ENCODE measurements at places on chromosomes 1 and 21.

DNA sequence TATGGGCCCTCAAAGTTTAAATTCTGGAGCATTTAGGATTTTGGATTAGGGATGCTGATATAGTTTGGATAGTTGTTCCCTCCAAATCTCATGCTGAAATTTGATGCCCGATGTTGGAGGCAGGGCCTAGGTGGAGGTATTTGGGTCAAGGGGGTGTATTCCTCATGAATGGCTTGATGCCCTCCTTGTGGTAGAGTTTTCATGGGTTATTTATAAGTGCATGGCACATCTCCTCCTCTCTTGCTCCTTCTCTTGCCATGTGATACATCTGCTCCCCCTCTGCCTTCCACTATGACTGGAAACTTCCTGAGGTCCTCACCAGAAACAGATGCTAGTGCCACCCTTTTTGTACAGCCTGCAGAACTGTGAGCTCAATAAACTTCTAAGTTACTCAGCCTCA is 17.5 kb upstream of the NKAIN1 start:
- DNase-seq = no peak

DNA sequence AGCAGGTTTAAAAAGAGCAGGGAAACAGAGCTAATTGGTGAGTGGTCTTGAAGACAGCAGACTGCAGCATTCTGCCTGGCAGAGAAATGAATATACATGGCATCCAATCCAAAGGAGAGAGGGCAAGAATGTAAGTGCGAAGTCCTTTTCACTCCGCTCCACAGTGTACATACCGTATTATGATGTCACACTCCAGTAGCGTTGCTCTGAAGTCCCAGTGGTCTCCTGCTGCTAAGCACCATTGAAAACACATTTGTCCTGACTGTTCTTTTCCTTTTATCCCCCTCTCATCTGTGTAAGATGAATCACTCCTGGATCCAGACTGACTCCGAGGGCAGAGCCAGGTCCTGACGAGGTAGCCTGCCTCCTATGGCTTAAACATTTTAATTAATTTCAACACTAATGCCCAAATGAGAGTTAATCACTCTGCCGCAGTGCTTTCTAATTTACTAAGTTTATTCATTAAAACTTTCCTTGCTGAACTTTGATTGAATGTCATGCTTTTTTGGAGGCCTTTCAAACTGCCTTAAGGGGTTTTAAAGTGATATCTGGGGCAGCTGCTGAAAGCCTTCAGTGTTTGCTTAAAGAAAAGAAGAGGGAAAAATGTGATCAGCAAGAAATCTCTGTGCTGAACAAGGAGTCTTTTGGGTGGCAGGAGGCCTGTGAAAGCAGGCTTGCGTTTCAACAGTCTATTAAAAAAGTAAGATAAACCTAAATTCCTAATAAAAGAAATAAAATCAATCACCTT is 227.2 kb downstream of the ATG4C start:
- DNase-seq = no peak

DNA sequence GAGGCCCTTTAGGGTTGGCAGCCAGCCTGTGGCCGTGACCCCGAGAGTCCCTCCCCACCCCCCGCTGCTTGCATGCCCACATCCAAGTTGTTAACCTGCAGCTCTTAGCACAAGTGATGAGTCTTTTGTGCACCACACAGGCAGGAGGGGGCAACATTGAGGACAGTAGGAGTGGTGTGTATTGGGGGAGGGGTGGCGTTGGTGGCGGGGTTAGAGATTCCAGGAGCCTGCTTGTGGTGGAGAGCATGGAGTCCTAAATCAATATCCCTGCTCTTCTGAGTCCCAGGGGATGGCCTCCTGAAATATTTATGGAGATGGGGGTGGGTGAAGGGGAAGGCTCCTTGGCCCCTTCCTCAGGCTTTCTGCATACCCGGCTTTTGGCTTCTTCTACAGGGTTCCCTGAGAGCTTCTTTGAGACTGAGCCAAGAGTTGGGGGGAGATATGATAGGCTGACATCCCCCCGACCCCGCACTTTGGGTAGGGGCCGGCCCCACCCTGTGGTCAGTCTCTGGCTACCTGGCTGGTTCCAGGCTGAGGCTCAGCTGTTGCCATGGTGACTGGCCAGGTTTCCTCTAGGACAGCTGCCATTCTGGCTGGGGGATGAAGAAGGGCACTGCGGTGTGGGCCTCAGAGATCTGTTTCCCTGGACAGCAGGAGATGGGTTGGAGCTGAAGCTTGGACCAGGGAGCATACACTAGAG is 5.0 kb downstream of the CHRNB2 start:
- DNase-seq = no peak

GRCh38 chr1:241533326-241534115 is 1.3 kb downstream of the KMO start:
- DNase-seq = no peak

DNA sequence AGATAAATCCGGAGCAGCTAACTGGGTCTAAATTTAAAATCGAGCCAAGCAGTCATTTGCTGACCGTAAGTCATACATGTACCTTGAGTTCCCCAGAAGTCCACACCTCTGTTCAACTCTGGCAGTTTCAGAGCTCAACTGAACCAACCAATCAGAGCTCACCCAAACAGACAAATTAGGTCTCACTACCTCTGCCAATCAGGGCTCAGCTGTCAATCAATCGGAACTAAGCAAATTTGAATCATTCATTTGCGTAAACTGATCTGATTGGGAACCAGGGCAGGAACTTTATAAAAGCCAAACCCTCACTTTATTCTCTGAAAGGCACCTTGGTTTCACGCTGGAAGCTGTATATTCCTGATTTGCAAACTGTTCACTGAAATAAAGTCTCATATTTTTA is 11.2 kb upstream of the ACBD6 start:
- no peak for DNase-seq

DNA sequence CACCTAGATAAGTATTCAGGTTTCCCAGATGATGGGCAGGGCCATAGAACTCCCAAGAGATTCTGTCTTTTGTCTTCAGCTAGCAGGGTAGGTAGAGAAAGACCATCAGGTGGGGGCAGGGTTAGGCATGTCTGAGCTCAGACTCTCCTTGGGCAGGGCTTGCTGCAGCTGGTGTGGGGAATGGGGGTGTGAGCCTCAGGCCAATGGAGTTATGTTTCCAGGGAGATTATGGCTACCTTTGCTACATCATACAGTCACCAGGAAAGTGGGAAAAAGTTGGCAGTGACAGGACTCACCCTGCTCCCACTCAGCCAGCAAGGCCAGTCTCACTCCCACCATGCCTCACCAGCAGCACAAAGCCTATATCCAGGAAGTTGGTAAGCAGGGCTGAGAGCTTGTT is 77.8 kb downstream of the DRAM2 start:
- DNase-seq = peak; percentile 22

GRCh38 chr1:90443354-90443753 is 273.7 kb downstream of the BARHL2 start:
- no peak for DNase-seq

- no peak for DNase-seq
Observed at GRCh38 chr1:232292239-232292638, 337.7 kb downstream of the SIPA1L2 start.

DNA sequence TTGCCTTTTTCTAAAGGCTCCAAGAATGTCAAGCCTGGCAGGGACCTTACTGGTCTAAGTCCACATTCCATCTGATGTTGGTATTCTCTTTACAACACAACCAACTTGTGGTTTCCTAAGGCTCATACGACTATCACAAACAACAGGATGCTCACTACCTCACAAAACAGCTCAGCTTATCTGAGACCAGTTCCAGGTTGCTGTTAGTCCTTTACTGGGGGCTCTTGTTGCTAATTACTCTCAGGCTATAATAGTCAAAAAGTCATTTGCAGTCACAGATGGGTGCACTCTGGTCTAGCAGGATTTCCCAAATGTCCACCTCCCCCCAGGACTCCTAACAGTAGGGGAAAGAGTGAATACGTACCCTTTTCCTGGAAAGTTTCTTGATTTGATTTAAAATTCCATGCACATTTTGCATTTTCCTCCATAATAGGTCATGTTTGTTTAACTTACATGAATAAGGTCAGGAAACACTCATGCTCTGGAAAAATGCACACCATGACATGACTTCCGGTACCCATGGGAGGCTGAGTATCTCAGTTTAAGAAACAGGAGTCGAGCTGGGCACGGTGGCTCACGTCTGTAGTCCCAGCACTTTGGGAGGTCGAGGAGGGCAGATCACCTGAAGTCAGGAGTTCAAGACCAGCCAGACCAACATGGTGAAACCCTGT is 16.0 kb downstream of the LCK start:
- DNase-seq = no peak

GRCh38 chr1:1435106-1435903 is at the start of gene VWA1:
Gene VWA1, plus strand, starts transcription at chr1:1435690. Its CDS starts 59 bp downstream, at chr1:1435749.
- DNase-seq = peak; percentile 52

GRCh38 chr1:9194024-9194423 is 40.5 kb upstream of the H6PD start:
- DNase-seq = no peak

DNA sequence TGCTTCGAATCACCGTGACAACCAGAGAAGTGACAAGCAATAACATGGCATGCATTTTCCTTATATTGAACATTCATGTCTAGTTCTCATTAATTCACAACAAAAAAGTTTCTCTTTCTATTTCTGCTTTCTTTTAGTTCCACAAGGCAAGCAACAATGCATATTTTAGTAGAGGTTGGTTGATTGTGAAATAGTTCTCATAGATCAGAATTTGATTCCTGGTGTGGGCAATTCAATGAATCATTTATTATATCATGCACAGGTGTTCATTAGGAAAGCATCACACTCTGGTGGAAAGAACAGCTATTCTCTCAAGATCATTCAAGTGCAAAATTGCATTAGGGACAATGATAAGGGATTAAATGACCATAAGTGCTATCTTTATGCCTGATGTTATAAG is 980.9 kb downstream of the BRINP3 start:
- peak; percentile 7 for DNase-seq

GRCh38 chr1:29236712-29237128 is 398 bp downstream of the PTPRU start:
- no peak for DNase-seq

GRCh38 chr1:15799928-15800835 is 7.3 kb downstream of the UQCRHL start:
- no peak for DNase-seq

DNA sequence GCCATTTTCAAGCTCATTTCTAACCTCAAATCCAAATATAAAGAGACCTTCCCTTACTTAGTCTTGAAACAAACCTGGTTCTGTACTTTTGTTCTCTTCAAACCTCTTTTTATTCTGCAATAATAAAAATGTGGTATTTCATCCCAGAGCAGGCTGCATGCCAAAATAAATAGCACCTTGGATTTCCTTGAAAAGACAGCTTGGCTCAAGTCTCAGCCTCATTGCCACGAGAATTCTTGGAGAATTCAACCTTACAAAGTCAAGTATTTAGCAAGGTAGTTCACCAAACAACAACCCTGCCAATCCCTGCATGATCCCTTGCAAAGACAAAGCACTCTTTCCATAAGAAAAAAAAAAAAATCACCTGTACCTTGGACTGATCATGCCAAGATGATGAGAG is 33.8 kb downstream of the KANK4 start:
- DNase-seq = no peak

- DNase-seq = no peak
Observed at GRCh38 chr1:178529364-178530036, 16.6 kb downstream of the TEX35 start.

GRCh38 chr1:86423473-86423872 is 498 bp upstream of the CLCA2 start:
- DNase-seq = no peak

GRCh38 chr1:214005708-214006107 is 17.9 kb downstream of the PROX1 start:
- DNase-seq = no peak

- no peak for DNase-seq
Observed at GRCh38 chr1:36941316-36941978, 92.9 kb downstream of the GRIK3 start.

DNA sequence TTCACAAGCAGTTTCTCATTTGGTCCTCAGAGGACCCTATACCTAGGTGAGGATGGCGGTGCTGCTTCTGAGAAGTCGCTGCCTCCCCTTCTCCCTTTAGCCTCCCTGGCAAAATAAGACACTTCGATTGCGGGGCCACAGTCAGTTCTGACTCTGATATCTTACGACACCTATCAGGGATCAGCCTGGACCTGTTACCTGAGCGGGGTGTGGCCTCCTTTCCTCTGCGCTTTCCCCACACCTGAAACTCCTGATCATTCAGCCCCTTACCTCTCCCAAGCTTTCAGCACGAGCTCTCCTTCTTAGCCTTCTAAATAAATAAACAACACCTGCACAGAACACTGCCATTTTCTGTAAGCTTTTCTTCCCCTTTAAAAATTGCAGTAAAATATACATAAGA is 24.6 kb upstream of the GPR137B start:
- DNase-seq = no peak

DNA sequence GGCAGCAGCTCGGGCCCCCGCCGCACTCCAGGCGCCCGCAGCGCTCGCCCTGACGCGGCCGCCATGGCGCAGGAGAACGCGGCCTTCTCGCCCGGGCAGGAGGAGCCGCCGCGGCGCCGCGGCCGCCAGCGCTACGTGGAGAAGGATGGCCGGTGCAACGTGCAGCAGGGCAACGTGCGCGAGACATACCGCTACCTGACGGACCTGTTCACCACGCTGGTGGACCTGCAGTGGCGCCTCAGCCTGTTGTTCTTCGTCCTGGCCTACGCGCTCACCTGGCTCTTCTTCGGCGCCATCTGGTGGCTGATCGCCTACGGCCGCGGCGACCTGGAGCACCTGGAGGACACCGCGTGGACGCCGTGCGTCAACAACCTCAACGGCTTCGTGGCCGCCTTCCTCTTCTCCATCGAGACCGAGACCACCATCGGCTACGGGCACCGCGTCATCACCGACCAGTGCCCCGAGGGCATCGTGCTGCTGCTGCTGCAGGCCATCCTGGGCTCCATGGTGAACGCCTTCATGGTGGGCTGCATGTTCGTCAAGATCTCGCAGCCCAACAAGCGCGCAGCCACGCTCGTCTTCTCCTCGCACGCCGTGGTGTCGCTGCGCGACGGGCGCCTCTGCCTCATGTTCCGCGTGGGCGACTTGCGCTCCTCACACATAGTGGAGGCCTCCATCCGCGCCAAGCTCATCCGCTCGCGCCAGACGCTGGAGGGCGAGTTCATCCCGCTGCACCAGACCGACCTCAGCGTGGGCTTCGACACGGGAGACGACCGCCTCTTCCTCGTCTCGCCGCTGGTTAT is 2.8 kb downstream of the KCNJ9 start:
- DNase-seq = peak; percentile 88

GRCh38 chr1:93414749-93415148 is 33.2 kb upstream of the FNBP1L start:
- no peak for DNase-seq

DNA sequence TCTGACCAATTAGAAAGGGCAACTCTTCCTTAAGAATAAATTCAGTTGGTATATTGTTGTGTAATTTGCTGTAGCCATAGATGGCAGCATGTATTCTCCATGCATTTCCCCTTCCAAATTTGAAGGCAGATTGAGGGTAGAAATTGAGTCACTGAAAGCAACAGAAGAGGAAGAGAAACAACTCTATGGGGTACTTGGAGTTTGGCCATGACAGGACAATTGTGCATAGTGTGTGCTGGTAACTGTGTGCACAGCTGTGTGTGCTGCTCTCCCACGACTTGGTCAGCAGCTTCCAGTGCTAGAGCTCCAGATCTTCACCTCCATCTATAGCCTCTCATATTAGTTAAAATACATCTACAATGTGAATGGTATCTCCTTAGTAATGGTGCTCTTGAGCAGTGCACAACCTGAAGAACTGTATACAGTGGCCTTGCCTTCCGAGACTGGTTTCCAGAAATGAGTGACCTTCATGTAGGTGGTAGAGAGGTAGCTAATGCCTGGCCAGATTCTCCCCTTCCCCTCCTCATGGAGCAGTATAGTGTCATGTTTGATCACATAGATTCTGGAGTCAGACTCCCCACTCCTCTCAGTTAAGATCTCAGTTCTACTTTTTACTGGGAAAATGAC is 882 bp upstream of the FCAMR start:
- DNase-seq = no peak

All from NCI-H1105 treated with DMSO at 0.1 percent for 48 hours (cell line).